Vagina (tissue), 2 donors: ENCODE measurements at places on chromosomes 16 and 17.

GRCh38 chr16:55036371-55036821, 105.7 kb downstream of the IRX5 start:
- peak; percentile 77 for DNase-seq

- no peak for DNase-seq
These were observed 7.1 kb downstream of the ALKBH5 start for GRCh38 chr17:18190628-18191235.

DNA sequence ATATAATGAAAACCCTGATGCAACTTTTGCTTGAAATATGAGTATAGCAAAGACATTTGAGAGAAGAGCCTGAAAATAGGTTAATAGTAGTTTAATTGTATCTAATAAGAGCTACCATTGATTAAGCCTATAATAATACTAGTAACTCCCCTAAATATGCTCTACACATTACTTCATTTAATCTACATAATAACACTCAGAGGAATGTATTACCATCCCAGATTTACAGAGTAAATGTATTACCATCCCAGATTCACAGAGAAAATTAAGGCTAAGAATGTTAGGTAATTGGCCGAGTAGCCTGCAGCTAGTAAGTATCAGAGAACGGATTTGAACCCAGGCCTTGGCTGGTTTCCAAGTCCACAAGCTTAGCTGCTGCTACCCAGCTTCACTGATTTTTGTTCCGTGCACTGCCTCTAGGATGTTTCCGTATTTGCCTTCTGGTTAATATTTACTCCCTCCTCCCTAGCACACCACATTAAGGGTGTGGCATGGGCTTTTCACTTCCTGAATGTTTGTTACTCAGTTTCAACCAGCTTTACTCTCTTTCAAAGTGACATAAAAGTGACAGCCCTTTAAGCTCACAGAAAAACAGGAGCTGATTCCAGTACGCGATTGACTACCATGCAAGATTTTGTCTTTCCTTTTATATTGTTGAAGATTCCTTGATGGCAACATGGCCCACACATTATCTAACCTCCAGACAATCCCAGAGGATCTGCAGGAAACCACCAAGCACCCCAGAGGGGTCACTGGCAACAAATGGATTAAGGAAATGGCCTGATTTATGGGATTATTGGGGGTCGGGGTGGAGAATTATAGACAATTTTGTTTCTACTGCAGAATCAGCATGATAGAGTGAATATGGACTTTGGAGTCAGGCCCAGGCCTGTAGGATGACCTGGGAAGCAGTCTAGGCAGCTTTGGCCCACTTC, 26.7 kb upstream of the TOX3 start:
- no peak for DNase-seq

- no peak for DNase-seq
These were observed 288.3 kb upstream of the TNRC6C start for GRCh38 chr17:77670173-77670572.
